Stimulated activated CD4-positive, alpha-beta T cell treated with anti-CD3 and anti-CD28 coated beads, Interleukin-1b, Interleukin-23, amount 100 ng/mL, for 24 hours (primary cell): ENCODE measurements at places on chromosomes 2 and 18.
A peak's percentile ranks its signal among the peaks of the same experiment; 100 is the strongest.

GRCh38 chr2:119233326-119234020, 9.8 kb downstream of the STEAP3 start:
- DNase-seq = no peak

DNA sequence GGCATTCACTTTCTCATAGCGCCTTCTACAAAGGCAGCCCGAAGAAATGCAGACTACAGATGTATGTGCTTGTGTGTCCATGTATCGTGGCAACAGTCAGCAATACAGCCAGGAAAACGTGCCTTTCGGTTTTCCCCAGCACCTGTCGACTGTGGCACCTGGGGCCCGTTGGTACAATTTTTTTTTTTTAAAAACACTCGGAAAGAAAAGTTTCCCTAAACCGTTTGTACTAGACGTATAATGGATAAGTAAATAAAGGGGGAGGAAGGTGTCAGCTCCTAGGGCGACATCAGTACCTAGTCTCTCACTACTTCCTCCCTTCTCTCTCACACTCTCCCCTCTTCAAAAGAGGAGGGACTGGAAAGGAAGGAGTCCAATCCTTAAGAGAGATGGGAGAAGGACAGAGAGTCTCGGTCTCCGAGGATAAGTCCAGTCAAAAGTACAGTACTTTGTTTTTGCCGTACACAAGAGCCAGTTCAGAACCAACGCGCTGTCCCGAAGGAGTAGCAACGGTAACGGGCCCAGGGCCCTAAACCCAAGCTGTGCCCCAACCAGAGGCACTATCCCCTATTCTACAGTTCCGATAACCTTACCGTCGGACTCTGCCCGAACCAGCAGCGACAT, 759 bp downstream of the PPP4R3B start:
- DNase-seq = no peak

GRCh38 chr2:223580951-223581350, 21.2 kb downstream of the SCG2 start:
- no peak for DNase-seq

DNA sequence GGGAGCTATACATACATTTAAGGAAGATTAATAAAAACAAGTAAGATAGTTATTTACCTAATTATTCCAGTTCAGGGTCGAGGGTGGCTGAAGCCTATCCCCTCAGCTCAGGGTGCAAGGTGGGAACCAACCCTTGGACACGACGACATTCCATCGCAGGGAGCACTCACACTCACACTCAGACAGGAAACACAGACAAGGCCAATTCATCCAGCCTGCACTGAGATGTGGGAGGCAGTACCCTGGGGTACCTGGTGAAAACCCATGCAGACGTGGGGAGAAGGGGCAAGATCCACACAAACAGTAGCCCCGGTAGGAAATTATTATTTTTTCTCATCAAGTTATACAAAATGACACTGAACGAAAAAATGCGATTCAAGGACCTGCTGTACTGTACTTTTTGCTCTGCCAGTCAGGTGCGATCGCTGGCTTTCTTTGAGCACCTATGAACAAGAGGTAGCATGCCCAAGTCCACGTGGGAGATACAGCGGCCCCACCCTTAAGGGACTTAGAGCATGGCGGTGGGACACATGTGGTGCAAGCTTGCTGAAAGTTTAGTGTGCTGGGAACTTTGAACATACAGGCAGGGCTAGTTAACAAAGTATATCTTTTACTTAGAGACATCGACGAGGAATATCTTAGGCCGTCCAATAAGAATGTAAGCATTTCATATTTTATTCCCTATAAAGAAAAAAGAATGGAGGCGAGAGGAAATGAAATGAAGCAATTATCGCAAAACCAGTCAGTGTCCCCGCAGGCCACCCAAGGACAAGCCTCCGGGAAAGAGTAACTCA, 624 bp downstream of the METTL8 start:
- peak; percentile 27 for DNase-seq

DNA sequence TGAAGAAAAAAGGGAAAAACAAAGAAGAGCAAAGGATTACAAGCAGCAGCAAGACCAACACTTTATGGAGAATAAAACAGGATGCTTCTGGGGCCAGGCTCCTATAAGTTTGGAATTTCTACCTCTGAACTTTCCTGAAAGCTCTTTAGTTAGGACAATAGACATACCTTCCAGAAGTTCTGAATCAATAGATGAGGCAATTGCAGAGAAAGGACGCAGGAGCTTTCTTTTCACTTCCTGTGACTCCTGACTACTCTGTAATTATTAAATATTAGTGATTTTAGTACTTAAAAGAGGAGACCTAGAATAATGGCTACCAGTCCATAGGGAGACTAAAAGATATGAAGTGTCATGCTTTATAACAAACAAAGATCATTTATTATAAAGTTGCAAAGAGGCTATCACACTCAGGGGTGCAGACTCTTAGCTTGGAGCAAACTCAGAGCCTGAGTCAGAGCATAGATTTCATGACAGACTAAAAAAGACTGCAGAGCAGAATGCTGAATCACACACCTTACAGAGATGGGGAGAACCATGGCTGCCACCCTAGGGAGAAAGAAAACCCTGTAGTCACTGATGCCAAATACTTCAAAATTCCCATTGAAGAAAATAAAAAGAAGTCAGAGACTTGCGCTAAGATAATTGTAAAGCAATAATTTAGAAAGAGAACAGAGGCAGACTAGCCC, 52.5 kb upstream of the FAM136A start:
- DNase-seq = no peak

- DNase-seq = no peak
Measured at GRCh38 chr2:7693246-7694075, 776.2 kb downstream of the RNF144A start.

GRCh38 chr18:10190564-10190963, 263.9 kb upstream of the APCDD1 start:
- no peak for DNase-seq

- DNase-seq = no peak
Measured at GRCh38 chr2:6237039-6237660, 545.0 kb downstream of the SOX11 start.

- no peak for DNase-seq
Measured at GRCh38 chr2:113213061-113213930, 39.5 kb downstream of the PSD4 start.

- no peak for DNase-seq
Measured at GRCh38 chr2:175432793-175433192, 251.3 kb upstream of the ATP5MC3 start.

- peak; percentile 64 for DNase-seq
Measured at GRCh38 chr2:38115216-38116032, 39.5 kb upstream of the CYP1B1 start.

DNA sequence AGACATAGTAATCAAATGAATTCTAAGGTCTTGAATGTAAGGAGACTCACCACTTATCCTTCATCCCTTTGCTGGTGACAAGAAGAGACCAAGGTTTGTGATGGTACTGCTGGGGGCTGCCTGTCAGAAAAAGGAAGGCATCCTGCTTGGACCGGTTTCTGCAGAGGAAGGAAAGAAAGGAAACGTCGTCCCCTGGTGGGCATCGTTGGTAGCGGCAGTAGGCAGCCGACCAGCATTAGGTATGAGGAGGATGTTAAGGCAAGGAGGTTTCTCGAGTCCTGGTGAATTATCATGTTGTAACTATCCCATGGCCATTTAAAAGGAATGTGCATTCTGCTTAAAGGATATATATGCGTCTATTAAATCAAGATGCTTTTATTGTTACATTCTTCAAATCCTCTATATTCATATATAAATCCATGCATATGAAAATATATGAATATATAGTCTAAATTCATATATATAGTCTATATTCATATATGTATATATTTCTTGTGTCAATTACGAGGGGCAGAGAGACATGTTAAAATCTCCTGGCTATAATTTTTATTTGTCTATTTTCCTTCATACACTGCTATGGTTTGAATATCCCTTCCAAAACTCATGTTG, 94.4 kb upstream of the TGFA start:
- DNase-seq = peak; percentile 44

GRCh38 chr2:134774786-134775641, 56.2 kb upstream of the TMEM163 start:
- no peak for DNase-seq

DNA sequence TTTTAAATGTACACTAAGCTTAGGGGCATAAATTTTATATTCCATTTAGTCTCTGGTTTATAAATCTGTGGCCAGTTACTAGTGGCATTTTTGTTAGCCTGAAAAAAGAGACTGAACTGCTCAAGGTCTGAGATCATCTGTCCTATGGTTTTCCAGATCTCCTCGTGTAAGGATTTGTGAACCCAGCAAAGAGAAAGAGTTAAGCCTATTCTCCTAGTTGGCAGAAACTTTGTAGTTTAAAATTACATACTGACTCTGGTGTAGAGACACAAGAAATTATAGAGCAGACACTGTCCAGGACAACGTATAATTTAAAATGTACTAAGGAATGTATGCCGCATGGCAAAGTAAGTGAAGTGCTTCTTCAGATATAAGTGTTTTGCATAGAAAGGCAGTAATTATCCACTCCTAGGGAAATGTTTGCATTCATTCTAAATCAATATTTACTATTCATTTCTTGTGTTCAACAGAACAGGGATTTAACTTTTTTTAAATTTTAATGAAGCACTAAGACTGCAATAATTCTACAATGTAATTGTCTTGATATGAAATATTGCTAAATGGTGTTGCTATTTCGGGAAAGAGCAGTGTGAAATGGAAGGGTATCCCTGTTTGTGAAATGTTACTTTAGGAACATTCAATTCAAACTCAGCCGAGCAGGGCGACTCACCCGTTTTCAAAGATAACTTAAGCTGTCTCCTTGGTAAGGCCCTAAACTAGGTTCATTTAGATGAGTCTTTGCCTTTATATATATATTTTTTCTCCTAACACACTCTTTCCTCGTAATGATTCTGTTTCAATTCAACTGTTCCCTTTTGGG, 508.4 kb upstream of the ZEB2 start:
- DNase-seq = no peak

- DNase-seq = no peak
Measured at GRCh38 chr2:148812306-148812705, 62.7 kb upstream of the KIF5C start.

DNA sequence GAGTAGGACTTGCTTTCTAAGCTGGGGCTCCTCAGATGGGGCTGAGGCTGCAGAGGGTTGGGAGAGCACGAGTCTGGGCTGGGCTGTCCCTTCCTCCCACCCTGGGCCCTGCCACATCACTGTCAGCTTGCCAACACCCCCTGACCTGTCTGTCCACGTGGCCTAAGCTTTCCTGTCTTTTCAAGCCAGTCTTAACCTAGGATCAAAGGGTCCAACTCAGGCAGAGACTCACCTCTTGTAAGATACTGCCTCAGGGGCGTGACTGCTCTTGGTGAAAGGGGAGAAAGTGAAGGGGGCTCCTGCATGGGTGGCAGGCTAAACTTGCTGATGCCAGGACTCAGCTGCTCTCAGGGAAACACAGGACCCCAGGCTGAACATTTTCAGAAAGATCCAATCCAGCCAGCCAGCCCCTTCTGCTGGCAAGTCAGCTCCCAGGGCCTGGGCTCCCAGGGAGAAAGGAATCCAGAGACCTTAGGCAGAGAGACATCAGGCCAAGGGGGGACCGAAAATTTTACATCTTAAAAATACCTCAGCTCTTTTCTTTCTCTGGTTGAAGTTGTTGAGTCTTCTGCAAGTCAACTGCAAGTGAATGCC, 144.2 kb upstream of the ID2 start:
- DNase-seq = no peak

DNA sequence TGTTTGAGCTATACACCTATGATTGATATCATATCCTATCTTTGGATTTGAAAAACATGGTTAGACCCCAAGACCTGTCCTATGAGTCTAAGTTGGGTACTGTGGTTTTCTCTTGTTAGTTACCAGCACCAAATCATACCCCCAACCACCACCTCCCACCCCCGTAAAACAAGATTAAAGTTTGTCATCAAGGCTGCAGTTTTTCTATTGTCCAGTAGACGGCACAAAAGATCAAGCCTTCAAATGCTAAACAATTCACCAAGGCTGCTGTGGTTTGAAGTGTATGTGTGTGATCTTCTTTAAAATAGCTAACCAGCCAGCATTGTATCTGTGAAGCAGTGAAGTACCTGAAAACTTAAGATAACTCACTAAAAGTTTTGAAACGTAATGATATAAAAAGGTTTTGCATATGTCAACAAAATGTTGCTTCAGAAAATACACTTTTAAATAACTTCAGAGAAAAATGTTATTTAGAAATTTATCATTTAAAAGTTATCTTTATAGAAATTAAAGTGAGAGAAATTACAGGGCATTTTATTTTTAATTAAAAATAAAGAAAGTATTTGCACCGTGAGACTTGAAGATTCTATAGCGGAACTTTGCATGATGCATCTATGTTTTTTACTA, 5.8 kb upstream of the MEIS1 start:
- no peak for DNase-seq

- DNase-seq = no peak
Measured at GRCh38 chr2:202425036-202425435, 48.9 kb downstream of the BMPR2 start.

GRCh38 chr2:27721884-27722485, 49.5 kb upstream of the MRPL33 start:
- DNase-seq = no peak

DNA sequence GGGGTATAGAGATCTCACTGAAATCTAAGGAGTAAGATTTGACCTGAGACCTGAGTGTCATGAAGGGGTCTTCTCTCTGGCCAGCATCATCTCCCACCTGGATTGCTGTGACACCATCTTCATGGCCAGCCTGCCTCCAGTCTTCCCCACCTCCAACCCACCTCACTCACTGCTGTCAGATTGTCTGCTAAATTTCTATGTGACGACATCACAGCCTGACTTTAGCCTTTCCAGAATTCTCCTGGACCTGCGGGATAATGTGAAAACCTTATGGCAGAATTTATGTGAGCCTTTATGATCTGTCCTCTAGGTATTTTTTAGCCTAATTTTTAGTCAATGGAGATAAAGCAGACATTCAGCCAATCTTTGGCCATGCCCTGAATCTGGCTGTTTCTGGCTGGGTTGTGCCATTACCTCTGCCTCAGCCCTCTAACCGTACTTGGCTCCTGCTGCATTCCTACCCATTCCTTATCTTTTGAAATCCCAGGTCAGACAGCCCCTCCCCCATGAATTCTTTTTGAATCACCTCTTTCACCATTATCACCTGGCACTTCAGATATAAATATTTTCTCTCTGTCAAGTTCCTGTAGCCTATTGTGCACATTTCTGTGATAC, 66.4 kb upstream of the MMADHC start:
- no peak for DNase-seq

- DNase-seq = no peak
Measured at GRCh38 chr2:71130905-71131244, 441 bp downstream of the MPHOSPH10 start.
